Epithelial cell of alveolus of lung (primary cell): ENCODE measurements at places on chromosomes 2 and 18. TPM values are rescaled to one million over a fixed set of nuclear protein-coding genes. Genes with fewer than 3 reads are reported as not detected.

TSHZ1 gene
- 8.7 and 22.4 TPM in 2 replicates for total RNA-seq

PAX8 gene
- total RNA-seq, result 1.0 and 1.9 TPM in 2 replicates

KLF11 gene
- 5.4 and 5.7 TPM in 2 replicates for total RNA-seq

ICA1L gene
- total RNA-seq, result 1.8 and 4.9 TPM in 2 replicates

KLHL14 gene
- not detected in 2 replicates for total RNA-seq

ATP8B1 gene
- 5.5 and 10.9 TPM in 2 replicates for total RNA-seq

DYNC2LI1 gene
- total RNA-seq, result 10.1 and 25.0 TPM in 2 replicates

AQP4 gene
- not detected in 2 replicates for total RNA-seq
